Activated CD4-positive, alpha-beta T cell treated with anti-CD3 and anti-CD28 coated beads for 36 hours (primary cell): ENCODE measurements at places on chromosomes 2 and 18. TPM values are rescaled to one million over a fixed set of nuclear protein-coding genes. Genes with fewer than 3 reads are reported as not detected.

- no peak overlapping the region for H3K27ac ChIP-seq
- DNase-seq: no peak
- no peaks in the 10 kb centered on the region for H3K4me1 ChIP-seq
- H3K36me3 ChIP-seq: no peaks in the 10 kb centered on the region
Measured at GRCh38 chr2:79750321-79750720, 237.5 kb downstream of the CTNNA2 start.

- no peak for DNase-seq
- no peaks in the 10 kb centered on the region for H3K4me1 ChIP-seq
- peaks cover 5% of the 10 kb centered on the region for H3K27me3 ChIP-seq
- H3K27ac ChIP-seq: no peak overlapping the region
Measured at GRCh38 chr2:205752296-205752820, 70.1 kb downstream of the NRP2 start.

DNA sequence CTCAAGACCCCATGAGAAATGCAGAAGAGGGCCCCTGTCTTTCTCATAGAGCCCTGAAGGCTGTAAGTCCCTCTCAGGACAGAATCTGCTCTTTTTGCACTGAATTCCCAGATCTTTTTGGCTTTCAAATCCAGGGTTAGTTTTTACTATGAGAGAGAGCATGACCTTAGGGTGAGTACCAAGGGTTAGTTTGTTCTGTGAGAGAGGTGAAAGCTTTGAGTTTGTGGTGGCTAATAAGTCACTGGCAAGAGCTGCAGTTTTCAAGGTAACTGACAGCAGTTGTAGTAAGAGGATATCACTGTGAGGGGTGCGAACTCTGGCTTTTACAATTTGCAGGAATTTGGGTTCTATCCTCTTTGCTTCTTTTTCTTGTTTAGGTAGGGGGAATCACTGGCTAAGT, 248.4 kb upstream of the KCNH7 start:
- no peaks in the 10 kb centered on the region for H3K36me3 ChIP-seq
- DNase-seq: no peak
- H3K27me3 ChIP-seq: no peaks in the 10 kb centered on the region
- no peak overlapping the region for H3K4me3 ChIP-seq
- H3K27ac ChIP-seq: no peak overlapping the region

SCYGR4 gene
- not detected for total RNA-seq

CPS1 gene
- 3.5 TPM for total RNA-seq
